ENCODE measurements at places on chromosomes 16 and 17. TPM values are rescaled to one million over a fixed set of nuclear protein-coding genes. Genes with fewer than 3 reads are reported as not detected.
A peak's percentile ranks its signal among the peaks of the same experiment; 100 is the strongest.

DNA sequence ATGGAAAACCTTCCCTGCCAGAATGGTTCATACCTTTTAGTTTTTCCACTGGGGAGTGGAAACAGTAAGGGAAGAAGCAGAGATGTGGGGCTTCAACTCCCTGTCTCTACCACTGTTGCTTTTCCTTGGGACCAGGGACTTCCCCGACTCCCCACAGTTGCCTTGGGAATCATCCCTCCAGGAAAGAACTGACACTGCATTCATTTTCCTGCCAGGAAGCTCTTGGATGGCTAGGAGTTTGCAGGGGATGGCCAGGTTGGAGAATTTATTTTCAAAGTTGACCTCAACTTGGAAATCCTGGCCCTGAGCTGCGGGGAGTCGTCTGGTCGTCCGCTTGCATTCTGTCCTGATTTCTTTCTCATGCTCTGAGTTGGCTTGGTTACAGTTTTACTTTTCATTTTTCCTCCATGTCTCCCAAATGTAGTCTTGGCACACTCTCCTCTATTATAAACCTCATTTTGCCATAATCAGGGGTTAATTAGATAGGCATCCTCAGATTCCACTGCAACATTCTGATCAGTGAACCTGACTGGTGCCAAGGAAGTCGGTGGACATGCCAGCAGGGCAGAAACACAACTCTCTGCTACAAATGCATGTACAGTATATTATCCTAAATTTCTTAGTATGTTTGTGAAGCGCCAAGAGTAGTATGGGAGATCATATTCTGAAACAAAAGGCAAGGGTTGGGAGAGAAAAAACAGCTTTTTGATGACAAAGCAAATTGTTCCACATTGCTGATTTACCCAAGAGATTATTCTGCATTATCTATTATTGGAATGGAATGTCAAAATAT, 220.5 kb upstream of the XYLT1 start:
- H3K4me1 ChIP-seq, result no peaks in the 10 kb centered on the region
- no peaks in the 10 kb centered on the region for H3K27me3 ChIP-seq
- H3K36me3 ChIP-seq, result no peaks in the 10 kb centered on the region
- H3K27ac ChIP-seq, result no peak overlapping the region
- H3K4me3 ChIP-seq, result no peak overlapping the region

GRCh38 chr17:53979991-53980390, 157.3 kb downstream of the KIF2B start:
- no peak overlapping the region for H3K27ac ChIP-seq
- H3K4me1 ChIP-seq, result no peaks in the 10 kb centered on the region
- H3K27me3 ChIP-seq, result no peaks in the 10 kb centered on the region
- no peaks in the 10 kb centered on the region for H3K36me3 ChIP-seq

- no peaks in the 10 kb centered on the region for H3K36me3 ChIP-seq
- no peak for DNase-seq
- H3K4me3 ChIP-seq, result no peak overlapping the region
- peaks cover 3% of the 10 kb centered on the region for H3K27me3 ChIP-seq
- no peaks in the 10 kb centered on the region for H3K4me1 ChIP-seq
Observed at GRCh38 chr17:56699186-56699894, 105.8 kb downstream of the NOG start.

DNA sequence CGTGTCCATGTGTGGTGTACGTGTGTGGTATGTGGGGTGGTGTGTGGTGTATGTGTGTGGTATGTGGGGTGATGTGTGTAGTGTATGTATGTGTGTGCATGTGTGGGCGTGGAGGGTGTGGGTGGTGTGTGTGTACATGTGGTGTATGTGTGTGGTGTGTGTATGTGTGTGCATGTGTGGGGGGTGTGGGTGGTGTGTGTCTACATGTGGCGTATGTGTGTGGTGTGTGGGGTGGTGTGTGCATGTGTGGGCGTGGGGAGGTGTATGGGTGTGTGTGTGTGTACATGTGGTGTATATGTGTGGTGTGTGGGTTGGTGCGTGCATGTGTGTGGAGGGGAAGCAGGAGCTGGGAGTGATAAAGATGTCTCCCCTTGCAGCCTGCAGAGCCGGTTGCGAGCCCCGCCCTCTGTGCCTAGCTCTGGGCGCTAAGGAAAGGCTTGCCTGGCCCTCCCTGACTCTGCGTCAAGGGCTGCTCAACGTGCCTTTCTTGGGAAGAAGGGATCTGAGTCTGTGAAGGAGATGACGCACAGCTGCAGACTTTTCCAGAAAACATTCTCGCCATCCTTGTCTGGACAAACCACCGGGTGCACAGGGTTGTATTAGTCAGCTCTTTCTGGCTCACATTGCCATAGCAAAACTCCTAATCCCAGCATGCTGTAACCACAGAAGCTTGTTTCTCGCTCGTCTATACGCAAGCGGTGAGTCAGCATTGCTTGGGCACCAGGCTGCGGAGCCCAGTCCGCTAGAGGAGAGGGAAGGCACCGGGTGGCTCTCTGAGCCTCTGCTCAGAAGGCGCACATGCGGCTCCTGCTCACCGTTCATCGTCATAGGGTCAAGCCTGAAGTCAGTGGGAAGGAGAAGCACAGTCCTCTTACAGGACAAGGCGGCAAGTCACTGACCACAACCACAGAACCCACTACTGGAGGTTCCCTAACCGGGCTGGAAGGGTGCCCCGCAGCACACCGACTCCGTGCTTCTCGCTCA, 2.0 kb upstream of the CD300H start:
- peaks cover 9% of the 10 kb centered on the region for H3K4me1 ChIP-seq
- H3K4me3 ChIP-seq, result no peak overlapping the region
- no peak overlapping the region for H3K27ac ChIP-seq
- DNase-seq, result no peak

- peaks cover 24% of the 10 kb centered on the region for H3K4me1 ChIP-seq
- H3K36me3 ChIP-seq, result no peaks in the 10 kb centered on the region
- H3K4me3 ChIP-seq, result no peak overlapping the region
- no peaks in the 10 kb centered on the region for H3K27me3 ChIP-seq
- no peak for DNase-seq
Observed at GRCh38 chr17:46878055-46878454, 26.7 kb downstream of the WNT9B start.

DNA sequence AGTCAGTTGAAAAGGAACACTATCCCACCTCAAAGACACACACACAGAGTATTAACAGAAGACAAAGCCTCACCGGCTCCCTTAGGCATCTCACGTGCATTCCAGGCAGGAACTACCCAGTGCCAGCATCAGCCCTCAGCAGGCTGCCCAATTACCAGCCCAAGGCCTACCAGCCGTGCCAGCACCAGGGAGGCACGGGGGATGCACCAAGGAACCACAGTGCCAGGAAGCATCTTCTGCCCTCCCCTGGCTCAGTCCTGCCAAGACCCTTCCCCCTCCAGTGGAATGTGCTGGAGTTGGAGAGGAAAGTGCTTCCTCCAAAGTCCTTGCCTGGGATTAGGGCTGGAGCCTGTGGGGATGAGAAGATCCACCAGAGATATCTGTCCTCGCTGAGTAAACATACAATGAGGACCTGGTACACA, 11.0 kb upstream of the KRT19 start:
- no peak overlapping the region for H3K4me3 ChIP-seq
- no peak overlapping the region for H3K27ac ChIP-seq
- no peaks in the 10 kb centered on the region for H3K4me1 ChIP-seq
- no peaks in the 10 kb centered on the region for H3K36me3 ChIP-seq

DNA sequence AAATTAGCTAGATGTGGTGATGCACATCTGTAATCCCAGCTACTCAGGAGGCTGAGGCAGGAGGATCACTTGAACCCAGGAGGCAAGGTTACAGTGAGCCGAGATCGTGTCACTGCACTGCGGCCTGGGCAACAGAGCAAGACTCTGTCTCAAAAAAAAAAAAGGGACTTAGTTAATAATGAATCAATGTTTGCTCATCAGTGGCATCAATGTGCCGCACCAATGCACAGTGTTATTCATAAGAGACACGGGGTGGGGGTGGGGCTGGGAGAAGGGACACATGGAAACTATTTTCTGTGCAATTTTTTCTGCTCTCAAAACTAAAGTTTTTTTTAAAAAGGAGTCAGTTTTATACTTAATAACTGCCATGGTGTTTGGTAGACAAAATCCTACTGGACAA, 6.8 kb upstream of the ATP2C2 start:
- H3K27ac ChIP-seq, result no peak overlapping the region
- H3K27me3 ChIP-seq, result no peaks in the 10 kb centered on the region
- H3K4me3 ChIP-seq, result no peak overlapping the region
- no peak for DNase-seq
- no peaks in the 10 kb centered on the region for H3K4me1 ChIP-seq

DNA sequence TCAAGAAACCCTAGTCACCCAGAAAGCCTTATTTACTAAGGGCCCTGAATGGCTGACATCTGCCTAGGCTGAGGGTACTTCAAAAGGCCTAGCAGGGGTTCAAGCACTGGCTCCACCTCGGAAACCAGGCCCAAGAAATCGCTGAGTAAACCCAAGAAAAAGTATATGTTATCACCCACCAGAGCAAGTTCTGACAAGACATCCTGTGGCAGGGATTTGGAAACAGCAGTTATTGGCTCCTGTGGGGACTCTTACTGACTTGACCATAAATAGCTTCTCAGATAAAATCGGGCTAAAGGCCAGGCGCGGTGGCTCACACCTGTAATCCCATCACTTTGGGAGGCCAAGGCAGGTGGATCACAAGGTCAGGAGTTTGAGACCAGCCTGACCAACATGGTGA, 12.2 kb downstream of the ATP6V0D1 start:
- no peaks in the 10 kb centered on the region for H3K27me3 ChIP-seq
- no peak overlapping the region for H3K27ac ChIP-seq
- DNase-seq, result no peak
- H3K4me1 ChIP-seq, result no peaks in the 10 kb centered on the region

DNA sequence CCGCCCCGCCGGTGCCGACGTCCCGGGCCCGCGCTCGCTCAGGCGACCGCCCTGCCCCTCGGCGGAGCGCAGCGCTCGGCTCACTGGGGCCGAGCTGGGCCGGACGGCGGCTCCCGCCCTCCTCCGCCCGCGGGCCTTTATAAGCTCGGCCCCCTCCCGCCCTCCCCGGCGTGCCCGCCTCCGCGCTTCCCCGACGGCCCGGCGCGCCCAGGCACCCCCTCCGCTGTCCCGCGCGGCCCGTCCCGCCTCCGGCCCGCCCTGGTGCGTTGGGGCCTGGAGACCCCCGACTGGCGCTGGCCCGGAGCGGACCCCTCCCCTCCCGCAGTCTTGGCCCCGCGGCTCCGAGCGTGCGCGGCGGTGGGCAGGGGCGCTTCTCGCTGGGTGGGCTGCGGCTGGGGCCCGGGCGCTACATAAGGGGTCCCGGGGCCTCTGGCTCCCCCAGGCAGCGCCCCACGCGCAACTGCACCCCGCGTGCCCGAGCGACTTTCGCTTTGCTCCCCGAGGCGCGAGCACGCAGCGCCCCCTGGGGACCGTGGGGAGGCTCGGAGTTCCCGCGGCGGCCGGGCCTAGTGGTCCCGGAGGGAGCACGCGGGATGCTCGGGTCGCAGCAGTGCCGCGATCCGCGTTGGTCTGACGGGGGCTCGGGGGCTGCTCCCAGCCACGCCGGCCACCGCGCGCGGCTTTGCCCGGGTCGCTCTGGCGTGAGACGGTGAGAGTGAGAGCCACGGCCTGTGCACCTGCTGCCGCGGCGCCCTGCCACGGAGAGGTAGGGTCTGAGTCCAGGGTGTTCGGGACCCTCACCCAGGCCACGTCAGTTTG, at the start of gene PIEZO1:
PIEZO1 (minus strand) TSS at position 115 of the 819 bp plus-strand sequence. CDS start 256 bp downstream, outside the sequence.
- peak within 1 kb of the TSS; percentile 84 for H3K27ac ChIP-seq
- peaks cover 23% of the 10 kb centered on the region for H3K4me1 ChIP-seq
- no peaks in the 10 kb centered on the region for H3K36me3 ChIP-seq
- H3K4me3 ChIP-seq, result peak within 1 kb of the TSS; percentile 52
- no peak for DNase-seq

DNA sequence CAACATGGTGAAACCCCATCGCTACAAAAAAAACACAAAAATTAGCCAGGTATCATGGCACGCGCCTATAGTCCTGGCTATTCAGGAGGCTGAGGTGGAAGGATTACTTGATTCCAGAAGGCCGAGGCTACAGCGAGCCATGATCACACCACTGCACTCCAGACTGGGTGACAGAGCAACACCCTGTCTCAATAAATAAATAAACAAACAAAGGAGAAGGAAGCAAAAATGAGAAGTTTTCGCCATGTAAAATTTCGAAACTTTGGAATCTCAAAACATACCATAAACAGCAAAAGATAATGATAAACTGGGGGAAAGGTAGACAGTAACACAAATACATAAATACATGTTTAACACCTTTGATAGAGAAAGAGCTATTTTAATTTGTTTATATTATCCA, 130.9 kb downstream of the ZFHX3 start:
- H3K4me1 ChIP-seq, result peaks cover 12% of the 10 kb centered on the region
- H3K36me3 ChIP-seq, result no peaks in the 10 kb centered on the region
- no peak for DNase-seq
- no peak overlapping the region for H3K4me3 ChIP-seq

DNA sequence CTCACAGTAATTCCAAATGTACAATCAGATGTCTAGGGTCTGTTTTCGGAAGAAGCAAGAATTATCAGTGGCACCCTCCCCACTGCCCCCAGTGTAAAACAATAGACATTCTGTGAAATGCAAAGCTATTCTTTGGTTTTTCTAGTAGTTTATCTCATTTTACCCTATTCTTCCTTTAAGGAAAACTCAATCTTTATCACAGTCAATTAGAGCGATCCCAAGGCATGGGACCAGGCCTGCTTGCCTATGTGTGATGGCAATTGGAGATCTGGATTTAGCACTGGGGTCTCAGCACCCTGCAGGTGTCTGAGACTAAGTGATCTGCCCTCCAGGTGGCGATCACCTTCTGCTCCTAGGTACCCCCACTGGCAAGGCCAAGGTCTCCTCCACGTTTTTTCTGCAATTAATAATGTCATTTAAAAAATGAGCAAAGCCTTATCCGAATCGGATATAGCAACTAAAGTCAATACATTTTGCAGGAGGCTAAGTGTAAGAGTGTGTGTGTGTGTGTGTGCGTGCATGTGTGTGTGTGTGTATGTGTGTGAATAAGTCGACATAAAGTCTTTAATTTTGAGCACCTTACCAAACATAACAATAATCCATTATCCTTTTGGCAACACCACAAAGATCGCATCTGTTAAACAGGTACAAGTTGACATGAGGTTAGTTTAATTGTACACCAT, 59.7 kb downstream of the HLF start:
- no peaks in the 10 kb centered on the region for H3K36me3 ChIP-seq
- no peaks in the 10 kb centered on the region for H3K27me3 ChIP-seq
- DNase-seq, result no peak
- no peaks in the 10 kb centered on the region for H3K4me1 ChIP-seq
- no peak overlapping the region for H3K27ac ChIP-seq
- no peak overlapping the region for H3K4me3 ChIP-seq

The ATP1B2 gene
- total RNA-seq, result 0.05 TPM

The NOS2 gene
- total RNA-seq, result 0.33 TPM

The PMM2 gene
- 13.8 TPM for total RNA-seq

The SLFN14 gene
- total RNA-seq, result 0.19 TPM

The KRTAP2-2 gene
- not detected for total RNA-seq

The PRSS8 gene
- total RNA-seq, result 12.8 TPM
